Uterine smooth muscle cell (primary cell): ENCODE measurements at places on chromosomes 3 and 15. TPM values are rescaled to one million over a fixed set of nuclear protein-coding genes. Genes with fewer than 3 reads are reported as not detected.

Gene MUC4
- under 0.01 TPM in 1 of 2 replicates, not detected in the other for total RNA-seq

Gene GHSR
- total RNA-seq = 0.12 TPM in 1 of 2 replicates, not detected in the other

Gene AMIGO3
- 1.1 TPM in 1 of 2 replicates, not detected in the other for total RNA-seq

Gene CDHR4
- 0.12 TPM in 1 of 2 replicates, not detected in the other for total RNA-seq

Gene CD86
- under 0.01 TPM in 1 of 2 replicates, not detected in the other for total RNA-seq

Gene PHC3
- total RNA-seq = 30.1 and 30.4 TPM in 2 replicates

Gene HYAL1
- total RNA-seq = 0.50 and 0.66 TPM in 2 replicates

Gene C3orf38
- 26.4 and 27.0 TPM in 2 replicates for total RNA-seq

Gene HRH1
- total RNA-seq = 6.6 and 11.4 TPM in 2 replicates

Gene PLSCR2
- not detected in 2 replicates for total RNA-seq

Gene MORC1
- not detected in 2 replicates for total RNA-seq

Gene BBX
- total RNA-seq = 64.4 and 77.5 TPM in 2 replicates

Gene DUOXA2
- total RNA-seq = not detected in 2 replicates
